ENCODE measurements at places on chromosomes 1 and 21. TPM values are rescaled to one million over a fixed set of nuclear protein-coding genes. Genes with fewer than 3 reads are reported as not detected.
A peak's percentile ranks its signal among the peaks of the same experiment; 100 is the strongest.

GRCh38 chr21:45286671-45287437, 841 bp downstream of the POFUT2 start:
- peaks cover 24% of the 10 kb centered on the region for H3K4me1 ChIP-seq
- H3K27me3 ChIP-seq = no peaks in the 10 kb centered on the region
- peak overlapping the region; percentile 73 for H3K4me3 ChIP-seq
- peaks cover 52% of the 10 kb centered on the region for H3K36me3 ChIP-seq
- DNase-seq = no peak
- no peak overlapping the region for H3K27ac ChIP-seq

GRCh38 chr1:230108580-230108979, 41.5 kb downstream of the GALNT2 start:
- H3K27ac ChIP-seq = no peak overlapping the region
- peaks cover 52% of the 10 kb centered on the region for H3K4me1 ChIP-seq
- DNase-seq = no peak
- H3K4me3 ChIP-seq = no peak overlapping the region
- peaks cover 4% of the 10 kb centered on the region for H3K36me3 ChIP-seq
- H3K27me3 ChIP-seq = no peaks in the 10 kb centered on the region

The CRNN gene
- total RNA-seq = not detected

DNA sequence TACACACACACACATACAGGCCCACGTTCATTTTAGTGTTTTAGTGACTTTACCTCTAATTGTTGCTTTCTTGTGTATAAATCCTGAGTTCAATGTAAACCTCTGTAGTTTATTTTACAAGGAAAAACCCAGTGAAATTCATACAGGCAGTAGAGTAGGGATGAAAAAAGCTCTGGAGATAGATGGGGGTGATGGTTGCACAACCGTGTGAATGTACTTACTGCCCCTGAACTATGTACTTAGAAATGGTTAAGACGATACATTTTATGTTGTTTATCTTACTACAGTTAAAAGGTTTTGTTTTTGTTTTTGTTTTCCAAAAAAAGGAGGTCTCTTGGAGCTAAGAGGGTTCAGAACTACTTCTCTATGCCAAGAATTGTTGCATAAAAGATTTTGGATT, 29.7 kb upstream of the PRDM15 start:
- no peak for DNase-seq
- H3K4me1 ChIP-seq = no peaks in the 10 kb centered on the region
- no peak overlapping the region for H3K4me3 ChIP-seq
- H3K27me3 ChIP-seq = no peaks in the 10 kb centered on the region
- no peak overlapping the region for H3K27ac ChIP-seq

DNA sequence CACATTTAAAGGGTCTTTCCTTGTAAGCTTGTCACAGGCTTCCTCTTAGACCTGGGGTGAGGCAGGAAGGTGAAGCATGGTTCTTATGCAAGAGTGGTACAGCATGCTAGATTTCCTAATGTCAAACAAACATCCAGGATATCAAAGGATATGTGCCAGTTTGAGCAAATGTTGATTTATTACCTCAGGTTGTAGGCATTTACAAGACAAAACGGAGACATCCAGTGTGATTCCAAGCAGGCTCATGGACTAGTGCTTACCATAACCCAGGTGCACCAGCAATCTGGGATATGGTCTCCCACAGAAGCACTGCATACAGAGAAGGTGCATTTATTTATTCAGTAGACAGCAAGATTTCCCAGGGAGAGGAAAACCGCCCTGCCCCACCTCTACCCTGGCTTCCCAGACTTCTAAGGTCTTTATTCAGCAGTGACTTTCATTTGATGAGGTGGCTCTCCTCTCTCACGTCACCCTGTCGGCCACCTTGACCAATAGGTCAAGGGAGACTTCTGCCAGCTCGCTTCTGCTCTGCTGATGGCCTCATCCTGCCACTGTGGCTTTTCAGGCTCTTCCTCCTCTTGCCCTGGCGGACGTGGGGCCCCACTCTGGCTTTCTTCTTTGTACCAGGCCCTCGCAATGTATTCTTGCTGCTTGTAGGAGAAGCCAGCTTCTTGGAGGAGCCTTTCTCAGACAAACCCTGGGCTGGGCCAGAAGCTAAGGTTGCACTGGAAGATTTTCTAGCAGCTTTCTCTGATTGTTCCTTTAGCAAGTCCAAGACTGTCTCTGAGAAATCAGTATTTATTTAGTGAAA, 25.6 kb downstream of the HHIPL2 start:
- H3K4me1 ChIP-seq = no peaks in the 10 kb centered on the region
- H3K36me3 ChIP-seq = no peaks in the 10 kb centered on the region
- no peaks in the 10 kb centered on the region for H3K27me3 ChIP-seq
- H3K4me3 ChIP-seq = no peak overlapping the region
- H3K27ac ChIP-seq = no peak overlapping the region

DNA sequence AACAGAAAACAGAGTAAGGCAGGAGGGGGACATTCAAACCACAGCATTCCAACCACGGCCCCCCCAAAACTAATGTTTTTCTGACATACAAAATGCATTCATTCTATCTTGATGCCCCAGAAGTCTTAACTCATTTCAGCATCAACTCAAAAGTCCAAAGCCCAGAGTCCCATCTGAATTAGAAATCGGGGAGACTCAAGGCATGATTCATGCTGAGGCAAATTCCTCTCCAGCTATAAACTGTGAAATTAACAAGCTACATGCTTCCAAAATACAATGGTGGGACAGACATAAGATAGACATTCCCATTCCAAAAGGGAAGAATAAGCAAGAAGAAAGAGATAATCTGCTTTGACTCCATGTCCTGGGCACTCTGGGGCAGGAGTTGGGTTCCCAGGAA, 73.9 kb downstream of the KCNJ15 start:
- no peaks in the 10 kb centered on the region for H3K27me3 ChIP-seq
- H3K4me3 ChIP-seq = no peak overlapping the region
- no peak overlapping the region for H3K27ac ChIP-seq
- no peaks in the 10 kb centered on the region for H3K36me3 ChIP-seq

DNA sequence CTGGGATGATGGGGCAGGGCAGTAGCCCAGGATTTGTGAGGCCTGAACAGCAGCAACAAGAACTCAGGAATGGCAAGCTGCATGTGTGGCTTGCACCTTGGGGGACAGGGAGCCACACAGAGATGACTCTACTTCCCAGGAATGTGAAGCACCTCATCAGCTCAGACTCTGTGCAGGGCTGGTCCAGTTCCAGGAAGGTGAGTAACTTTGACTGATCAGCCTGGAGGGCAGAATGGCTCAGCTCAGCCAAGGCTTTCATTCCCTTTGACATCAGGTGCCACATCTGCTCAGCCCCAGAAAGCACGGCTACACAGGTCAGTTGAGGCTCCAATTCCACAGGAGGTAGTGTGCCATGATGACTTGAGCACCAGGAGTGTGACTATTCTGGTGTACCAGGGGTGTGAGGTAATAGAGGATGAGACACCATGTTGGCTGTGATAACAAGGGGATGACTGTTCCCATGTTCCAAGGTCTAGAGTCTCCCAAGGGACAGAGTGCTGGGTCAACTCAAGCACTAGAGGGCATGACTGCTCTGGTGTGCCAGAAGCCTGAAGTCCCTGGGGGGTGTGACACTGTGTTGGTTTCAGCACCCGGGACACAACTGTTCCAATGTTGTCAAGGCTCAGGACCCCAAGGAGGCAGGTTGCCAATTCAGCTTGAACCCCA, 625.8 kb upstream of the ADGRL2 start:
- H3K4me1 ChIP-seq = no peaks in the 10 kb centered on the region
- H3K27ac ChIP-seq = no peak overlapping the region
- no peaks in the 10 kb centered on the region for H3K27me3 ChIP-seq
- no peak for DNase-seq
- no peaks in the 10 kb centered on the region for H3K36me3 ChIP-seq

DNA sequence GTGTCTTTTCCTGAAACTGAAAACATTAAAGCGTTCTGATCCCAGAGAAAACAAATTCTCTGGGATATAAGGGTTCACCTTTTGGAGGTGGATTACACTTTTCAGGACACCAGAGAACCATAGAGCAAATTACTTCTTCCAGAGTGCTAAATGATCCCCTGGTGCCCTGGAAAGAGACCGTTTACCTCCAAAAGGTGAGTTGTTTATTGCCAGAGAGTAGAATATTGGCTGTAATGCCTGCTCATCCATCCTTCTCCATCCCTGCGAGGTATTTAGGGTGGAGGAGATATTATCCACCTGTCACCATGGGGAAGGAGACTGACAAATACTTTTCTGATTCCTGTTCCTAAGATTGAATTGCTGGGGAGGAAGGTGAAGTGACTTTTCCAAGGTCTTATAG, 30.4 kb downstream of the PBX1 start:
- H3K4me1 ChIP-seq = peaks cover 33% of the 10 kb centered on the region
- DNase-seq = no peak

The PTCH2 gene
- 1.5 TPM for total RNA-seq

GRCh38 chr21:45748593-45748992, 105.1 kb downstream of the PCBP3 start:
- peaks cover 12% of the 10 kb centered on the region for H3K36me3 ChIP-seq
- H3K27me3 ChIP-seq = no peaks in the 10 kb centered on the region
- H3K27ac ChIP-seq = no peak overlapping the region
- no peaks in the 10 kb centered on the region for H3K4me1 ChIP-seq
- DNase-seq = no peak

- no peaks in the 10 kb centered on the region for H3K27me3 ChIP-seq
- H3K27ac ChIP-seq = no peak overlapping the region
- no peaks in the 10 kb centered on the region for H3K4me1 ChIP-seq
- no peak for DNase-seq
- no peak overlapping the region for H3K4me3 ChIP-seq
- no peaks in the 10 kb centered on the region for H3K36me3 ChIP-seq
Measured at GRCh38 chr1:221573756-221574155, 168.1 kb downstream of the DUSP10 start.

- H3K4me3 ChIP-seq = no peak overlapping the region
- peaks cover 7% of the 10 kb centered on the region for H3K4me1 ChIP-seq
- H3K27ac ChIP-seq = no peak overlapping the region
- H3K36me3 ChIP-seq = no peaks in the 10 kb centered on the region
- H3K27me3 ChIP-seq = no peaks in the 10 kb centered on the region
Measured at GRCh38 chr1:210620867-210621488, 292.3 kb downstream of the HHAT start.

GRCh38 chr1:39717809-39718208, 20.9 kb upstream of the PPIE start:
- H3K27ac ChIP-seq = no peak overlapping the region
- H3K4me1 ChIP-seq = no peaks in the 10 kb centered on the region
- DNase-seq = no peak
- H3K4me3 ChIP-seq = no peak overlapping the region
- peaks cover 17% of the 10 kb centered on the region for H3K27me3 ChIP-seq

- H3K27ac ChIP-seq = no peak overlapping the region
- no peaks in the 10 kb centered on the region for H3K27me3 ChIP-seq
- no peak for DNase-seq
- H3K4me3 ChIP-seq = no peak overlapping the region
- H3K36me3 ChIP-seq = no peaks in the 10 kb centered on the region
Measured at GRCh38 chr1:107870696-107871095, 94.3 kb downstream of the VAV3 start.

DNA sequence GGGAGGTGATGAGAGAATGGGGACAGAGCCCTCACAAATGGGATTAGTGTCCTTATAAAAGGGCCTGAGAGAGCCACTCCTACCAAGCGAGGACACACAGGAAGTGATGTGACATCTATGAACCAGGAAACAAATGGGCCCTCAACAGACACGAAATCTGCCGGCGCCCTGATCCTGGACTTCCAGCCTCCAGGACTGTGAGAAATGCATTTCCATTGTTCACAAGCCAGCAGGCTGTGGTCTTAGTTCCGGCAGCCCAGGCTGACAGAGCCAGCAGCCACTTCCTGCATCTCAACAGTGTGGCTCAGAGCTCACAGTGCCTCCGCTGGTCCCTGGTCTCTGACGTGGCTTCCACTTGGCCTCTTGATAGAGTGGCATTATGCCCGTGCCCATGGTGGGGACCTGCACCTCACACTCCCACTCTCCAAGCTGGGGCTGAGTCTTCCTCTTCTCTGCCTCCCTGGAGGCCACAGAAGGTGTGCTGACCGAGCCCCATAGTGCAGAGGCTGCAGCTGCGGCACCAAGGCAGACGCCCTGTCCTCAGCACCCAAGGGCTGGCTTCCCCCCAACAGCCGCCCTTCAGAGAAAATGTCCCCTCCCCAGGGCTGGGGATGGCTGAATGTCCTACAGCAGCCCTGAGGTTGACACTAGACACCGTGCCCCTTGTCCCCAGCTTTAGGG, 44.9 kb downstream of the ACOT7 start:
- peaks cover 63% of the 10 kb centered on the region for H3K36me3 ChIP-seq
- peak overlapping the region; percentile 15 for H3K27ac ChIP-seq
- H3K4me1 ChIP-seq = peaks cover 49% of the 10 kb centered on the region
- no peaks in the 10 kb centered on the region for H3K27me3 ChIP-seq

DNA sequence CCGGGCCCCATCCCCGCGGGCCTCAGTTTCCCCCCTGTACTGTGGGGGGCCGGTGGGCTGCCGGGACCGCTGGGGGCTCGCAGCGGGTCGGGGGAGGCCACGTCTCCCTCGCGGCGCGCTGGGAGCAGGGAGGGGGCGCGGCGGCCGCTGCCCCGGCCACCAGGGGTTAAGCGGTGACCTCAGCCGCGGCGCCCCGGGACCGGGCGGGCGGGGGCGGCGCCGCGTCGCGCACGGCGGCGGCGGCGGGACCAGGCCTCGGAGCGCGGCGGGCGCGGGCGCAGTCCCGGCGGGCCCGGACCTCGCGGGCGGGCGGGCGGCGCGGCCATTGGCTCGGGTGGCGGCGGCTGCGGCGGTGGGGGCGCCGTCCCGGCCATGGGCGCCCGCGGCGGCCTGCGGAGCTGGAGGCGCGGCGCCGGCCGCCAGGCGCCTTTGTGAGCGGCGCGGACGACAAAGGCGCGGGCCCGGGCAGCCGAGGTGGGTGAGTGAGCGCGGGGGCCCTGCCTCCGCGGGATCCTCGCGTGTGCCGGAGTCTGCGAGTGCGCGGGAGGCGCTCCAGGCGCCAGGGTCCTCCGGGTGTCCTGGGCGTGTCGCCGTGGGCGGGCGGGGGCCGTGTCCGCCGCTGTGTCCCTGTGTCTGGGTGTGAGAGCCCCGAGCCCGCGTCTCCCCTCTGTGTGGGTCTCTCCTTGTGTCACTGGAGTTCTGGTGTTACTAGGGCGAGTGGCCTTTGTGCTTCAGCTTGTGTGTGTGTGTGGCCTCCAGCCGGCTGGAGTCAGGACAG, at the start of gene ARHGEF10L:
Gene ARHGEF10L, plus strand, starts transcription at position 222 of the 778 bp plus-strand sequence. CDS start 40,898 bp downstream, outside the sequence.
- no peak for DNase-seq
- peak within 1 kb of the TSS; percentile 94 for H3K27ac ChIP-seq
- H3K4me3 ChIP-seq = peak within 1 kb of the TSS; percentile 74
- H3K4me1 ChIP-seq = peaks cover 67% of the 10 kb centered on the region

Measured in spinal cord (tissue), 10 donors.